Stimulated activated CD4-positive, alpha-beta T cell treated with anti-CD3 and anti-CD28 coated beads, Interleukin-4, amount 100 ng/mL, for 4 hours (primary cell): ENCODE measurements at places on chromosomes 12 and 14.

DNA sequence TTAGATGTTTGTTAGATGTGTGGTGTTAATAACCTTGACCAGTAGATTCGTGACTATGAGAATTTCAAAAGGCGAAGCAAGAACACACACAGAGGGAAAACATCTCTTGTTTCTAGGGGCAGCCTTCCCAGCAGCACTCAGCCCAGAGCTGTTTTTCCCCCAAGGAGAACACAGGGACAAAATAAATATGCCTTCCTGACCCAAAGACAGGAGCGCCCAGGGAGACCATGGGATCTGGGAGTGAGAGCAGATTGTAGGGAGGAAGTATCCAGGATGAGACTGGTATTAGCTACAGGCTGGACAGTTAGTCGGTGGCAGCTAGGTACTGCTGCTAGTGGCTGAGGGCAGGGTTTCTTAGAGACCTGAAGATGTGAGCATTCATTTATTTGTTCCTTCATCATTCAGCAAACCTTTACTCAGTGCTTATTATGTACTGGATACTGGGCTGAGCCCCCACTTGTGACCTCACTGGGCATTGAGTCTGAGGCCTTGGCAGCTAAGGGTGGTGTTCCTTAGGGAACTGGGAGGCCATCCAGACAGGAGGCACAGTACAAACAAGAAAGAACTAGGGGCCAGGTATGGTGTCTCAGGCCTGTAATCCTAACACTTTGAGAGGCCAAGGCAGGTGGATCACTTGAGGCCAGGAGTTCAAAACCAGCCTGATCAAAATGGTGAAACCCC is 469.8 kb downstream of the ZFP36L1 start:
- DNase-seq = no peak

DNA sequence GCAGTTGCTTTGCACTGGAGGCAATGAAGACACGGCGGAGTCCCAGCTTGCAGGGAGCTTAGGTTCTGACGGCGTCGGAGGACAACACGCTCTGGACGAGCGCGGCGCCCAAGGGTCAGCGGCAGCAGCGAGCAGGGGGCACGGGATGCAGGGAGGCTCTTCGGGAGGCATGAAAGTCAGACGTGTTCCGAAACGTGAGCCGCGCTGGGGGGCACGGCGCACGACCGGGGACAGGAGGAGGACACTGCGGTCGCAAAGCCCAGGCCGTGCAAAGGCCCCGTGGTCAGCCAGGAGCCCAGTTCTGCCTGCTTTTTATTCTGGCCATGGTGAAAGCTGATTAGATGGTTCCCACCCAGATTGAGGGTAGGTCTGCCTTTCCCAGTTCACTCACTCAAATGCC is 294.6 kb downstream of the SNAPC1 start:
- no peak for DNase-seq

DNA sequence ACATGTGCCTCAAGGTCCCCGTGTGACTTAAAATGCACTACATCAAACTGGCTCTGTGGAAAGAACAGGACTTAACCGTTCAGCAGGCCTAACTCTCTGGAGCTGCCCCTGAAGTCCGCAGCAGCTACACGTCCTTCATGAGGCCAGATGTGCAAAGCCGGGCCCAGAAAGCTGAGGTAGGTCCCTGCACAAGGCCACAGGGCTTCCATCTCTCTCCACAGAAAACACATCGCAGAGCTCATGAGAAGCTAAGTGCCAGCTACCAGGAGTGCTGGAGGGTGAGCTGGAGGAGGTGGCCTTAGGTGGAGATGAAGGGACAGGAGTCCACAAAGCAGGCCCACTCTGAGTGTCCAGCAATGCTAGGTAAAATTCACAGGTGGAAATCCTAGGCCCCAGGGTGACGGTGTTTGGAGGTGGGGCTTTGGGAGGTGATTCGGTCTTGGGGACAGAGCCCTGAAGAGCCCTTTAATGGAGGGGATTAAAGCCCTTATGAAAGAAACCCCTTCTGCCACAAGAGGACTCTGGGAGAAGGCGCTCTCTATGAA is 52.4 kb downstream of the VCPKMT start:
- no peak for DNase-seq

- no peak for DNase-seq
These were observed 22.5 kb downstream of the SINHCAF start for GRCh38 chr12:31303466-31303865.

DNA sequence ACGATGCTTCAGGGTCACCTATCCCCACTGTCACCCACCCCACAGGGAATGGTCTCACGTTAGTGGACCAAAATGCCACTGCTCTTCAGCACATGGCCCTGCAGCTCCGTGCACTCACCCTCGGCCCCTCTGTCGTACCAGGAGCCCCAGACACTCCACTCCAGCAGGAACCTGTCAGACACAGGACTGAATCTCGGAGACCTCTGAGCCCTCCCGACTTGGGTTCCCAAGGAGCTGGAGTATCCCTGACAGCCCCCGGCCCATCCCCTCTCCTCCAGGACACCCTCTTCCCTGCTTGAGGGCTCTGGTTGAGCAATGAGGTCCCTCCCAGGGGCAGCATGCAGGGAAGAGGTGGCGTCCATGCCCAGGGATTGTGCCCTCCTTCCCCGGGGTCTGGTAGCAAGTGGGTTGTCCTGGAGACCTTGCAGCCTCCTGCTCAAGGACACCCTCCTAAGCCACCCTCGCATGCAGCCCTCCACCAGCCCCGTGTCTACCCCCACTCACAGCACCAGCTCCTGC is 20.4 kb upstream of the LRTM2 start:
- DNase-seq = no peak

DNA sequence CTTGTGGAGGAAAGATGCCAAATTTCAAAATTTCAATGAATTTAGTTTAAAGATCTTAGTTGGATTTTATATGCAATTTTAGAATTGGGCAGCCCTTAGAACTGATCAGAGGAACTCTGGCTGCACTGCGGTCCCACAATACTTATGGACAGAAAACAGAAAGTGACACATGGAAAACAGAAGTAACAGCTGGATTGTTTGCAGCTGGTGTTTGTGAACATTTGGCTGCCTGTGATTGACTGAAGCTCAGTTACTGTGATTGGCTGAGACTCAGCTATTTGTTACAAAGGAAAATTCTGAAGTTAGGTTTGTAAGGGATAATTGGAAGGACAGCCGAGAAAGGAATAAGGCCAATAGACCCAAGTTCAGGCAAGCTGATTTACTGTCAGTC is 10.0 kb upstream of the KRT86 start:
- DNase-seq = no peak

GRCh38 chr14:102570334-102570995 is 22.0 kb upstream of the RCOR1 start:
- DNase-seq = no peak

DNA sequence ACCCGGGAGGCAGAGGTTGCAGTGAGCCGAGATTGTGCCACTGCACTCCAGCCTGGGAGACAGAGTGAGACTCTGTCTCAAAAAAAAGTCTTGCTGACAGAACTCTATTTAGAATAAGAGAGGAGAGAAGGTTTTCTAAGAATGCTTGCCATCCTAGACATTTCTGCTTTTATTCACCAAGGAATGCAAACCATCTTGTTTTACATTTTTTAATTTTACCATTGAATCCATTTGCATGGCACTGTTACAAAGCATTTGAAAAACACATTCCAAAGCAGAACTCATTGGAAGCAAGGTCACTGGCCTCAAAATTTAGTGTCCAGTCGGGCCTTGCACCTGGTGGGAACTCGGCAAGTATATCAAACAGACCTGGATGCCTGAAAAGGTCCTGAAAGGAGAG is 44.2 kb upstream of the RASSF3 start:
- no peak for DNase-seq

DNA sequence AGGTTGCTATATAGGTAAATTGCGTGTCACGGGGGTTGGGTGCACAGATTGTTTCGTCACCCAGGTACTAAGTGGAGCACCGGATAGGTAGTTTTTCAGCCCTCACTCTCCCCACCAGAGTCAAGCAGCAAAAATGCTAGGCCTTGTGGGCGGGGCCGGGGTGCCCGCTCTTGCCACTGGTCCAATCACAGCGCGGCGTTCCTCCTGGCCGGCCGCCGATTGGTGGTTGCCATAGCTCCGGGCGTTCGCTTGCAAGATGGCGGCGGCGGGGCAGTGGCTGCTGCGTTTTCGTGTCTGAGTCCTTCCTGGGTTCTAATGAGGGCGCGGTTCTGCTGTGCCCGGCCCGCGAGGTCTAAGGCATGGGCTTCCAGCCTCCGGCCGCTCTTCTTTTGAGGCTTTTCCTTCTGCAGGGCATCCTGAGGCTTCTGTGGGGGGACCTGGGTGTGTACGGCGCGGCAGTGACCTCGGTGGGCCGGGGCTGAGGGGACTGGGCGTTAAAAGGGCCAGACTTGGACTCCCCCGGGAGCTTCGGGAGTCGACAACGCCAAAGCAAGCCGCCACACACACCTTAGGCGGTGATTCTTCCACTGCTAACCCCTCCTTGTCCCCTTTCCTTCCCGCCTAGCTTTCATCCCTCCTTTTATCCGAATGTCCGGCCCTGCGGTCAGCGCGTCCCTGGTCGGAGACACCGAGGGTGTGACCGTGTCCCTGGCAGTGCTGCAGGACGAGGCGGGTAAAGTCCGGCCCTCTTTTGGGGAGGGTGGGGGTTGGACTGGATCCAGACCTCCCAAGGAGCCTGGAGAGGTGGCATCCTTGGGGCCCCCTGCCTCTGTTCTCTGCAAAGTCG is at the start of gene TCTN2:
Gene TCTN2 (plus strand): TSS at position 232 of the 847 bp plus-strand sequence. CDS start 128 bp downstream, at position 360.
- DNase-seq = peak; percentile 92

- no peak for DNase-seq
These were observed 359.8 kb downstream of the ATP23 start for GRCh38 chr12:58301038-58301729.

DNA sequence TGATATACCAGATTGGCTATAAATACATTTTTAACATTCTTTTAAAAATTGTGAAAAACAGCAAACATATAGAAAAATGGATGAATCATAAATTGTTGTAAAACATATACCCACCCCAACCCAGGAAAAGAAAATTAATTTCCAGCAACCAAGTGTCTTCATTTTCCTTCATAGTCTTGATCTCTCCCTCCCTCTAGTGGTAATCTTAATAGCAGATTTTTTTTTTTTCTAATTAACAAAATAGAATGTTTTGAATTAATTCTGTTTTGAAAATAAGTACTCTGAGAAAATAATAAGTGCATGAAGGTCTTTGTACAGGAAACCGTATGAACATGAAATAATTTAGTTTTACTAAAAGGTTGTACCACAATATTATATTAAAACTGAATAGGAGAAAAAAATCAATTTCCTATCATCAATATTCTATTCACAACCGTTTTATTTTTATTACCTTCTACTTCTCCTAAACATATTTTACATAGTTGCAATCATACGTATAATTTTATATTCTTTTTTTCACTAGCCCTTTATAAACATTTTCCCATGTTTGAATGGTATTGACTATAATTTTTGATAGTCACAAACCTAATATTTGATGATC is 7.0 kb downstream of the ETNK1 start:
- DNase-seq = no peak

DNA sequence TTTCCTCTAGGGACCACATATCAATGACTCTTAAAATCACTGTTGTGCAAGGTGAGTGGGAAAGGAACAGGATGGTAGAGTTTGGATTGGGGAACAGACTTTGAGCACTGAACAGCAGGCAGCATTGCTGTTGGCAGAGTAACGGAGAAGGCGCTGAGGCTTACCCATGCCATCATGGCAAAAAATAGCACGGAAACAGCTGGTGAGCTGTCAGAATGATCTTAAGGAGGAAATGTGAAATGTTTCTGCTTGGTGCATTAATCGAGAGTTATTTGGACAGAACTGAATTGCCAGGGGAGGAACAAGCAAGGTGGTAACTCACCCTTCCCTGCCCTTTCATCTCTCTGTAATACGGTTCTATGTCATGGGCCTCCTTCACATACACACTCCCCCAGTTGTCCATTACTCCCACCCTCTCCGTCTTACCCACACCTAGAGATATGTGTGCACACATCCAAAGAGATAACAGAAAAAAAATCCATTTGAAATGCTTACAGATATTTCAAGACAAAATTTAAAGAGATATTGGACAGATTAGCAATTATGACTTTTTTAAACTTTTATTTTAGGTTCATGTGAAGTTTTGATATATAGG is 572.5 kb downstream of the DIO2 start:
- no peak for DNase-seq

DNA sequence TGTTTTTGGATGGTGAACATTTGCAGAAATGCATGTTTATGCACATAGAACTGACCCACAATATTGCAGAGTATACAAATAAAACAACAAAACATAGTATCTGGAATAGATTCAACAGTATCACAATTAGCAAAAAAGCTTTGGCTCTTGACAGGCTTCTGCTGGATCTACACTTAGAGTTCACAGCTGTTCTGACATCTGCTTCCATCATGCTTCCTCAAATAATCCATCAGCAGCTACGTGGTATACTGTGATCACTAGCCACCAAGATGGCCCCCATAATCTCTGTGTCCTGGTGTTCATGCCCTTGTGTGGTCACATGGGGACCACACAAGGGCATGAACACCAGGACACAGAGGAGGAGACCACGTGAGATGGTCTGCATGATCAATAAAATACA is 166.6 kb upstream of the CCDC198 start:
- DNase-seq = no peak

DNA sequence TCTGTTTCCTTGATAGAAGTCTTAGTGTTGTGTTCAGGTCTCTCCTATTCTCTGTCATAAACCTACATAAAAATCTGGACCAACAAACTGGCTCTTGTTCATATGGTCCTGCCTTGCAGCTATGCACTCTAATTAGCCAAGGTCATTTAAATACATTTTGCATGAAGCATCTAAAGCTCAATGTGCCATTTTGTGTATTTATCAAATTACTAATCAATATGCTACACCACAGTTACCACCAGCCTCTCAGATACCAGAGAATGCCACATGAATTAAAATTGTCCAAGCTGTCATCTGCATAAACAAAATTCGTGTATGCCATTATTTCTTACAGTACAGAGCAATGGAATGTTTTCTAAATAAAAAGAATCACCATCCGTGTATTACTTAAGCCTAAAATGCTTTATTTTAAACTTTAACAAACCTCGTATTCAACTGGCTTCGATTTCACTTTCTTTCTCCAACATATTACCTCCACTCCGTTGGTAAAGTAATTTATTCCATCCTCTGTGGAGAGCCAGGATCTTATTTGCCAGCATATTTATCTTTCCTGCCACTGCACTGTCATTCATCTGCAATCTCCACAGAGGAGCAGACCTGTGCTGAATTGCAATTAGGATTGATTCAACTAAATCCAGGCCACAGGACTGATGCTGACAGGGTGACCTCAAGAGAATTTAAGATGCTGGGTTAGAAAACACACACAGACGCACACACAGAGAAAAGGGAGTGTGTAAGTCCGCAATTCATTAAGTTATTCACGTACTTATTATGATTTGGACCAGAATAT is 284.1 kb upstream of the FOXG1 start:
- no peak for DNase-seq

DNA sequence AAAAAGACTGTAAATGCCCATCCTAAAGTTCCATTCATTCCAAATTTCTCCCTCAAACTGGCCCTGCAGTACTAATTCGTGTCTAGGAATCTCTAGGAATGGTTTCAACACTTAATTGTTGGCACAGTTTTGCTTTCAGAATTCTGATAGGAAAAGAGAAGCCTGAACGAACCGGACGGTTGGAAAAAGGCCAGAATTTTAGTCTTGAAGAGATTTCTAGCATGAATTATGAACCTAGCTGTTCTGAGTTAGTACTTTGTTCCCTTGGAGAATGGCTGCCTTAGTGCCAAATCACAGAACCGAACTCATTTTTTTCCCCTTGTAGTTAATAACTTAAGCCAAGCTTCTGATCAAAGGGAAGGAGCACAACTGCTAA is 262.6 kb downstream of the ADAMTS20 start:
- no peak for DNase-seq
